ENCODE measurements at places on chromosomes 2 and 18.

DNA sequence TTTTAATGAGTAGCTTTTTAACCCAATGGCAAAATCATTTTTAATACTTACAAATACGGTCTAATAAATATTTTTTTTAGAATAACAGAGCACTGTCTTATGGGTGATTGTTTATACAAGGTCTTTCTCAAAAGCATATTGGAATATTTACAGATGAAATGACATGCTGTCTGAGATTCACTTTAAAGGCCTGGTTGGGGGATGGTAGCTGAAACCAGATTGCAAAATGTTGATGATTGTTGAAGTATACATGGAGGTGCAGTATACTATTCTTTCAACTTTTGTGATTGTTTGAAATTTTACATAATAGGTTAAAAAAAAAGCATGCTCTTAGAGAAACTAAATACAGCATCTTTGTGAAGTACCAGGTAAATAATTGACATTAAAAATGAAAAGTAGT, 111.2 kb downstream of the FMNL2 start:
- DNase-seq, result no peak

GRCh38 chr2:72757177-72757775, 68.6 kb downstream of the EXOC6B start:
- DNase-seq, result no peak

GRCh38 chr2:148614322-148615049, 30.1 kb upstream of the EPC2 start:
- DNase-seq, result no peak

DNA sequence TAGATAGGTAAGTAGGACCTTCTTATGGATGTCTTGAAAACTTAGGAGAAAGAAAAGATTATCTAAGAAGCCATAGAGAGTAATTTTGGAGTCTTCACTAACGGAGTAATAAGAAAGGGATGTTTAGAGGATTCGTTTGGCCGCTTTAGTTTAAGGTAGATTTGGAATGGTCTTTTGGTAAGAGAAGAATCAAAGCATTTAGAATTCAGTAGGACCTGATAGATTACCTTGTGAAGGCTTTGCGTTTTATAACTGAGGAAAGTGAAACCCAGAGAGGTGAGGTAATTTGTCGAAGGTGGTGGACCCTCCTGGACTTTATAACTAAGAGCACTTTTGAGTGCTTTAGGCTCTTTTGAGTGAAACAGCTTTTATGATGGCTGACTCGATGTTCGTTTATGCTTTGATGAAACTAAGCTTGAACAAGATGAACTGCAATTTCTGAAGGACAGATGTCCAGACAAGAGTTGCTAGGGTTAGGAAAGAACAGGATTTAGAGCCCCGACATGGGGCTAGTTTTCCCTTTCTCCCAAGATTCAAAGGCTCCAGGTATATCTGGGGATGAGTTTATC, 1.3 kb downstream of the MYL12B start:
- DNase-seq, result no peak

- no peak for DNase-seq
Observed at GRCh38 chr2:201858281-201859184, 52.2 kb downstream of the CDK15 start.

- no peak for DNase-seq
Observed at GRCh38 chr2:120785228-120785966, 49.7 kb downstream of the GLI2 start.

GRCh38 chr2:216792222-216793021, 67.4 kb downstream of the TNP1 start:
- no peak for DNase-seq

GRCh38 chr18:35510076-35510651, 12.4 kb upstream of the INO80C start:
- no peak for DNase-seq

GRCh38 chr18:67134911-67135310, 381.6 kb downstream of the DSEL start:
- no peak for DNase-seq

GRCh38 chr2:9739531-9739964, 103.7 kb upstream of the TAF1B start:
- DNase-seq, result no peak

DNA sequence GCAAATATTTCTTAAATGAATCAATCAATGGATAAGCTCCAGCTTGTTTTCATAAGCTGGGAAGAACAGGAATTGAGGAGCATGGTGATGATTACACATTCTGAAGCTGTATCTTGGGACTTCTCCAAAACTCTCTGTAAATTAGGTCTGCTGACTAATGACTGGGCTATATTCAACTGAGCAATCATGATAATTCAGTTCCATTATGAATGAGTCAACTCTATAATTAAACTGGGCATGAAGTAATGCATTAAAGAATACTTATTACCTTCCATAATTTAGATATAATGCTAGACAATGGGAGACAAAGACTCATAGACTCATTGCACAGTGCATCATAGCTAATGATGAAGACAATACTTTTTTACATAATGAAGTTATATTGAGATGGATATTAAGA, 207.4 kb downstream of the CBLN2 start:
- DNase-seq, result no peak

DNA sequence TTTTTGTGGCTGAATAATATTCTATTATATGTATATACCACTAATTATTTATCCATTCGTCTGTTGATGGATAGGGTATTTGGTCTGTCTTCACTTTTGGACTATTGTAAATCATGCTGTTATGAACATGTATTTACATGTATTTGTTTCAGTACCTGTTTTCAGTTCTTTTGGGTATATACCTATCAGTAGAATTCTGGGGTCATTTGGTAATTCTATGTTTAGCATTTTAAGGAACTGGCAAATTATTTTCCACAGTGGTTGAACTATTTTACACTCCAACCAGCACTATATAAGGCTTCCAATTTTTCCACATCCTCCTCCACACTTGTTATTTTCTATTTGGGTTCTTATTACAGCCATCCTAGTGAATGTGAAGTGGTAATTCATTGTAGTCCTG, 12.4 kb upstream of the TANK start:
- no peak for DNase-seq

All from NCI-H1694 treated with DMSO at 0.1 percent for 48 hours (cell line).